WTC11 (cell line): ENCODE measurements at places on chromosomes 1 and 21. TPM values are rescaled to one million over a fixed set of nuclear protein-coding genes. Genes with fewer than 3 reads are reported as not detected.
A peak's percentile ranks its signal among the peaks of the same experiment; 100 is the strongest.

Gene ACKR1
- total RNA-seq: 0.18 to 0.63 TPM (median 0.34 TPM) in 3 replicates

Gene RIPK4
- total RNA-seq: 13.7 to 20.1 TPM (median 14.0 TPM) in 3 replicates

Gene RBM11
- total RNA-seq: 2.9 to 4.4 TPM (median 3.9 TPM) in 3 replicates

DNA sequence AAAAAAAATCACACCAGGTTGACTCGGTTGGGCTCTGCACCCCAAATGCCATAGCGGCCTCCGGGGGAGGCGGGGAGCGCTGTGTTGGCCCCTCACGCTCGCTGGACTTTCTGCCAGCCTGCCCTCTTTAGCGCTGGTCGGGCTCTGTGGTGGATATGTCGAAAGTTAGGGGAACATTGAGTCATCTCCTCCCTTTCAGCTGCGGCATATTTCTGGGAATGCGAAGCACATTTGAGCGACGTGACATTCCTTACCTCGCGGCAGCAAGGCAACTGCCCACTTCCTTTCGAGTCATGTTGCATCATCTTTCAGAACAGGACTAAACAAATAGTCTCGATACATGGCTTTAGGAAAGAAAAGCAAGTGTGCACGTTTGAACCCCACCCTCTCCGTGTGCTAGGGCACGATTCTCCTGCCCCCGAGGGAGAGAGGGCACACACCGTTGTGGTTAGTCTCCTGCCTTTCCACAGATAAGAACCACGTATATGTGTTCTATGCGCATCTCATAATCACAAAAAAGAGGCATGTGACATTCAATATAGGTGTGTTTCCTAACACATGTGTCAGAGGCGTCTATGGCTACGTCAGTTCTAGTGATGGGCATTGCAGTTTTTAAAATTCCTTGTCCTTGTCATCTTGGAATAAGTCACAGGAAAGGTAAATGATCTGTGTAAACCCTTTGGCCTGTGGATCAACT is 105.9 kb upstream of the SLC45A1 start:
- peaks cover 4% of the 10 kb centered on the region; the same call in 1 of the 2 replicates for H3K27me3 ChIP-seq
- no peaks in the 10 kb centered on the region for H3K36me3 ChIP-seq
- no peak for DNase-seq
- H3K27ac ChIP-seq: 0 out of 2 replicates have a peak overlapping the region, but pooled peaks have one; percentile 39
- peaks cover 55% of the 10 kb centered on the region for H3K4me1 ChIP-seq

- peaks cover 45% of the 10 kb centered on the region for H3K36me3 ChIP-seq
- DNase-seq: no peak
- peaks cover 13% of the 10 kb centered on the region for H3K27me3 ChIP-seq
- peaks cover 16% of the 10 kb centered on the region for H3K4me1 ChIP-seq
- H3K27ac ChIP-seq: no peak overlapping the region
These were observed 6.8 kb downstream of the RNF187 start for GRCh38 chr1:228494044-228494353.

- H3K36me3 ChIP-seq: no peaks in the 10 kb centered on the region
- no peak for DNase-seq
- H3K4me3 ChIP-seq: no peak overlapping the region
- H3K4me1 ChIP-seq: peaks cover 28% of the 10 kb centered on the region
- H3K27ac ChIP-seq: no peak overlapping the region
These were observed 21.0 kb downstream of the PLXNA2 start for GRCh38 chr1:208223136-208223535.

DNA sequence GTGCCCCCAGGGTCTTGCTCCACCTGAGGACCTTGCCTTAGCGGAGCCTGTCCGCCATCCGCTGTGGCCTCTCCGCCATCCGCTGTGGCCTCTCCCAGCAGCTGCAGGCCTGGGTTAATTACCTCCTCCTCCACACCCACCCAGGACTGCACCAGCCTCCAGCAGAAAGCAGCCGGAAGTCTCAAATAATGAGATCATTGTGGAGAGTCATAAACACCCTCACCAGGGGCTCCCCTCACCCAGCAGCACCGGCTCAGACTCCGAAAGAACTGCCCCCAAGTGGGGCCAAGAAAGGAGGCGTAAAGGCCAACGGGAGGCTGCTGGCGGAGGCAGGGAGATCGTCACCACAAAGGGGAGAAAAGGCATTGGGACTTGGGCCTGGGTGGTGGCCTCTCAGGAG is 10.7 kb upstream of the GPR153 start:
- no peak overlapping the region for H3K4me3 ChIP-seq
- no peak overlapping the region; the same call in 1 of the 2 replicates for H3K27ac ChIP-seq
- no peak for DNase-seq
- H3K27me3 ChIP-seq: no peaks in the 10 kb centered on the region
- H3K36me3 ChIP-seq: no peaks in the 10 kb centered on the region

GRCh38 chr1:42348498-42348897 is 13.5 kb upstream of the FOXJ3 start:
- H3K27me3 ChIP-seq: peaks cover 14% of the 10 kb centered on the region
- H3K27ac ChIP-seq: no peak overlapping the region
- no peak overlapping the region for H3K4me3 ChIP-seq

DNA sequence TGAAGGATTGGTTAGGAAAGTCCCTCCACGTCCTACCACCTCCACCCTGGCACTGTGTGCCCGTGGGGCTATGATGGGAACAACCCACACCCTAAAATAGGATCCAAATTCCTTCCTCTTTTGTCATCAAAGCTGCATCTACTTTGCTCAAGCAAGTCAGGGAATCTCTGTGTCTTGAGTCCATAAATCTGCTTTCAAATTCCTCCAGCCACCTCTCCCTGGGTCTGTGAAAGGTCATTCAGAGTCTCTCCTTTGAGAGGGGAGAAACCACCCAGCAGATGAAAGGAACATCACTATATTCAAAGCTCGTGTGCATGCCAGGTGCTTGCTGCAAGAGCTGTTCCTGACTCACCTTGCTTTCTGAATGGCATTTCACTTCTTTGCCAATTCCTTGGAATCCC is 243.6 kb downstream of the TM2D1 start:
- DNase-seq: no peak
- no peak overlapping the region for H3K27ac ChIP-seq
- peaks cover 99% of the 10 kb centered on the region for H3K27me3 ChIP-seq
- H3K36me3 ChIP-seq: no peaks in the 10 kb centered on the region
- H3K4me1 ChIP-seq: peaks cover 14% of the 10 kb centered on the region
- H3K4me3 ChIP-seq: no peak overlapping the region

DNA sequence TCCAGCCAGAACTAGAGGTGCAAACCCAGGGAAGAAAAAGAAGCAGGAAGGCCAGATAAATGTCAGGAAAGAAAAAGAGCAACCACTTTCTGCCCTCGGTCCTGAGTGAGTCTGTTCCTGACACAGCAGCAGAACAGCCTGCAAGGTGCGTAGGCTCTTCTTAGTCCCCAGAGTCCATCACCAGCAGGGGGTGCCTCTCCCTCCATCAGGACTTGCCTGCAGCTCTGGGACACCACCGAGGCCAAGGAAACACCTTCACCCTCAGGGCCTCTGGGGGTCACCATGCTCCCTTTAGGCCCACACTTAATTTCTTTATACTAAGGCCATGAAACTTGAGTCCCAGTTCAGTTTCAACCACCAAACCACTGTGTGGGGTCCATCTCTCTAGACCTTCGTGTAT is 43.7 kb upstream of the NFASC start:
- H3K27me3 ChIP-seq: peaks cover 17% of the 10 kb centered on the region
- no peak overlapping the region for H3K4me3 ChIP-seq
- peaks cover 34% of the 10 kb centered on the region for H3K4me1 ChIP-seq
- DNase-seq: peak; percentile 87
- no peak overlapping the region for H3K27ac ChIP-seq

- peak; percentile 80 for DNase-seq
- H3K36me3 ChIP-seq: no peaks in the 10 kb centered on the region
- H3K27ac ChIP-seq: no peak overlapping the region
- peaks cover 4% of the 10 kb centered on the region for H3K27me3 ChIP-seq
- H3K4me1 ChIP-seq: peaks cover 26% of the 10 kb centered on the region
- no peak overlapping the region for H3K4me3 ChIP-seq
These were observed 5.3 kb upstream of the SLC6A9 start for GRCh38 chr1:44036409-44037139.

DNA sequence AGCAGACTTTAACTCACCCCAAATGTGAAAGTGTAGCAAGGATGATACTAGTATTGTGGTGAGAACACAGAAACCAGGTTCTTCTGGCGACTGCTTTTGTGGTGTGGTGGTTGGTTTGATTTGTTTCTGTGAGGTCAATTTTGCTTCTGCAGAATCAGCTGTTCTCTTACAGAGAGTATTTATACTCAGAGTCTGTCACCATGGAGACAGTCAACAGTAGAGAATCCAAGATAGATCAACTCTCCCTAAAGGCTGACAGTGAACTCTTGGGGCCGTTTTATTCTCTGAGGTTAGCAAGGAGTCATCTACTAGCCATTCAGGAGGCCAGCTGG is at the start of gene CFAP107:
TSS of gene CFAP107 (plus strand) at position 209 of the 332 bp plus-strand sequence. CDS start 231 bp downstream, outside the sequence.
- peaks cover 5% of the 10 kb centered on the region; the same call in 1 of the 2 replicates for H3K4me1 ChIP-seq
- DNase-seq: no peak
- 0 out of 2 replicates have a peak, but pooled peaks cover 8% of the 10 kb centered on the region for H3K36me3 ChIP-seq
- H3K27ac ChIP-seq: no peak within 1 kb of the TSS
- H3K27me3 ChIP-seq: no peaks in the 10 kb centered on the region; the same call in 1 of the 2 replicates
